ENCODE measurements at places on chromosomes 3 and 15.
A peak's percentile ranks its signal among the peaks of the same experiment; 100 is the strongest.

DNA sequence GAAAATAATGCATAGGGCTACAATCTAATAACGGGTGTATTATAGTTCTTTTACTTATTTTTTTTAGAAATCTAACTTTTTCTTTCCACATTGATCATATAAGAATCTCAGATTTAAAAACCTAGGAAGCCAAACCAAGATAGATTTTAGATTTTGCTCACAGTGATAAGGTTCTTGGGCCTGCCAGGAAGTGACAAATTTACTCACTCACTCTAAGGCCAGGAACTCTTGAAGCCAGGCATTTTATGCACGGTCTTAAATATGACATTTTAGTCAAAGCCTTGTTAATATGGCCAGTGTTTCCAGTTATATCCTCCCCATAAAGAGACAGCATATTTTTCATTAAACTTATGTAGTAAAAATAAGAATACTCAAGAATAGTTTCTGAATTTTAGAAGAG lies 271.4 kb downstream of the SQOR start:
- no peak for DNase-seq

DNA sequence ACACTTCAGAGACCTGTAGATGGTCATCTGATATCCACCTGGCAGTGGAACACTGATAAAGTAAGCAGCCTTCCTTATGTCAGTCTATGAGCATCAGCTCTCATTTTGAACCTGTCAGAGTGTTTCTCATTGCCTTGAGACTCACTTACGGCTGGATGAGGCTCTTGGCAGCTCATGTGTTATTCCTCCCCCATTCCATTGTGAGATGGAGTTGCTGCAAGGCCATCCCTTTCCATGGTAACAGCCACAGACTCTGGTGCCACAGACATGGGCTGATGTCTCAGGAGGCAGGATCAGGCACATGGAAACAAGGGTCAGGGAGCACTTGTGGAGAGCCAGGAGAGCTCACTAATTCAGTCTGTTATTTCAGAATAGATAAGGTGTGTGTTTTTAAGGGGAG lies 11.9 kb downstream of the KCNAB1 start:
- no peak for DNase-seq

GRCh38 chr3:23129817-23130216 lies 73.3 kb upstream of the UBE2E2 start:
- no peak for DNase-seq

- DNase-seq, result no peak
These were observed 1062.9 kb upstream of the CADM2 start for GRCh38 chr3:83895892-83896291.

DNA sequence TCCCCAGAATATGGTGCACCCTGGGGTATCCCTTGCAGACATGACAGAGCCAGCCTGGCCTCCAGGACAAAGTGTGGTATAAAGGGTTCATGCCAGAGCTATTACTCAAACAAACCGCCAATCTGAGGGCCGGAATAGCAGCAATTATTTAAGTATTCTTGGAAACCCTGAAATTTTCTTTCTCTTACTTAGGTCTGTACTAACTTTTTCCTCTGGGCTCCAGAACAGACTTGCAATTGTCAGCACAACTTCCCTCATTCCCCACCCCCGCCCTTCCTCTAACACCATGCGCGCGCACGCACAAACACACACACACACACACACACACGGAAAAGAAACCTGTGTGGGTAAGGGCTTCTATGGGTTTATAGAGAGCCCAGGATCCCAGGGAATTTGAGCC lies 56.3 kb downstream of the ISG20 start:
- no peak for DNase-seq

DNA sequence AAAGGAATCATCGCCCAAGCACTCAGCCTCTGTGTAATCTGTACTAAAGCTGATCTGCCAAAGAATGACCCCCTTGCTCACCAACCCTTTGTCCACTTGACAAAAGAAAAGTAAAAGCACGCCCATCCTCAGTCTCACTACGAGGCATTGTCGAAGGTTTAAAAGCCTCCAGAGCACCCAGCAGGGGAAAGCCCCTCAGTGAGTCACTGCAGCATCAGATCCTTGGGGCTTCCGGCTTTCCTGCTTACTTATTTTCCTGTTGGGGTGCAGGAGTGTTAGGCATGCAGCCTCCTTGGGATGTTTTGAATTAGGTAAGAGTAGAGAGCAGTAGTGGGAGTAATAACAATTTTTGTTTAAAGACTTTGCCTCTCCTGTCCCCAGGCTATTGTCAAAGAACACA lies 216.1 kb downstream of the MTHFS start:
- peak; percentile 42 for DNase-seq

DNA sequence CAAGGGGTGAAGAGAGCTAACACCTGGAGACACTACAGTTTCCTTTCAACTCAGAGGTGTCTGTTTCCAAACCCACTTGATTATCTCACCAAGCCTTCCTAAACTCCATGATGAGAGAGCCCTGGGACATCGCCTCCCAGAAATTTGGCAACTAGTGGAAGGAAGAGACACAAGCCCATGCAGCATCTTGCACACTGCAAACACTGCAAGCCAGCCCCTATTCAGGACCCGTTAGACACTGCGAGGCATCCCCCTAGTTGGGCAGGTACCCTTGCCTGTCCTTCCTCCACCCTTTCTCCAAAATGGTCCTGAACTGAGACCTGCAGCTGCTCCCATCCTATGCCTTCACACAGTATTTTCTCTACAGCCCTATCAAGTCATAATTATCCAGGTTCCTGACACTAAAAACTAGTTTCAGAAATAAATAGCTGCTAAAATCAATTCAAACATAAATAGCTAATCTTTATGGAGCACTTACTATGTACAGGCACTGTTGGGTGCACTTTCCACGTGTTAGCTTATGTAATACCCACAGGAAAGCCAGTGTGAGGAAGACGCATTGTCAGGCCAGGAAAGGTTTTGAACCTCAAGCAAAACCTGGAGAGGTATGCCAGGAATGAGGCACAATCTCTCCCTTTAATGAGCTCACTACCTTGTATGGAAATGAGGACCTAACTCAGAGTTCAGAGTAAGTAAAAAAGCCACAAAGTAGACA lies 2.8 kb downstream of the MAGI1 start:
- no peak for DNase-seq

DNA sequence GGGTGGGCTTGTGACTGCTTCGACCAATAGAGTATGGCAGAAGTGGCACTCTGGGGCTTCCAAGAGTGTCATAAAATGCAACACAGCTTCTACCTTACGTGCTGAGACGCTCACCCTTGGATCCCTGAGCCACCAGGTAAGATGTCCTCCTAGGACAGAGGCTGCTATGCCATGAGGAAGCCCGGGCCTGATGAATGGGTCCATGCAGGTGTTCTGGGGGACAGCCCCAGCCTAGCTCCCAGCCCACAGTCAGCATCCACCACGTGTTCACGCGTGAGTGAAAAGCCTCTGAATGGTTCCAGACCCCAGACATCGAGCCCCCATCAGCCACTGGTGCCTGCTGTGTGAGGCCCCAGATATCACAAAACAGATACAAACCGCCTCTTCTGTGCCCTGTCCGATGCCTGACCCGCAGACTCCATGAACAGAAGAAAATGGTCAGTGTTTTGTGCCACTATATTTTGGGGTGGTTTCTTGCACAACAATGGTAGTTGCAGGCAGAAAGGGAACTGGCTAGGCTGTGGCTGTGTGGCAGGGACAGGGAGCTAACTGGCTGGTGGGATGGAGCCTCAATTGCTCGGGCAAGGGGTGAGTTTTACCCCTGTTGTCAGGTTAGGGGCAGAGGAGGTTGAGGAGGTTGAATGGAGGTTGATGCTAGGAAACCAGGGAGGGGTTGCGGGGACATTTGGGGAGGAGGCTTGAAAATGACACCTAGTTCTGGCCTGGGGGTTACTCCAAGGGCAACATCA lies 92.2 kb downstream of the LINGO1 start:
- no peak for DNase-seq

DNA sequence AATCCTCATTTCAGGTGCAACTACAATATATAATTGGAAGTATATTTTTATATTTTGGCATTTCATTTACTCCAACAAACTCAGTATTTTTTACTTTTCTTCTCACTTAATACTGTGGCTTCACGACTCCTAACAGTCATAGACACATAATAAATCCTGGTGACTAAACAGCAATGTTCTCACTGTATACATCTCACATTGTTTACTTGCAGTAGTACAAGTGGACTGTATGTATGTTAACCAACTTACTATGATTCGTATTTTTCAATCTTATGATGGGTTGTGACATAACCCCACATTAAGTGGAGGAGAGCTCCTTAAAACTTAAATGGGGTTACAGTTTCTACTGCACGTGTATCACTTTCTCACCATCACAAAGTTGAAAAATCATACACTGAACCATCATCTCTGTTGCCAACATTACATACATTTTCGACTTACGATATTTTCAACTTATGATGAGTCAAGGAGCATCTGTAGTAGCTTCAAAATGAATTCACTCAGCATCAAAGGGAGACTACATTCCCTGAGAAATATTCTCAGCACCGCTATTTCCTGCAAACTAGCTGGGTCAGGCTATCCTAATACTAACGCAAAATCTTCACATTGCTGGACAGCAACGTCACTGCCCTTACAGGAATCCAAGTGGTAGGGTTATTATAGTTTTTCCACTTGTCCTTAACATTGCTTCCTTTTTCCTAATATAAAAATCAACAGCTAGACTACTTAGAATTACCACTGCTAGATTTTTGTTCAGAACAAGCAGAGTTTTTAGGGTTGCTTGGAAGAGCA lies 7.3 kb downstream of the ADAM10 start:
- DNase-seq, result peak; percentile 63

DNA sequence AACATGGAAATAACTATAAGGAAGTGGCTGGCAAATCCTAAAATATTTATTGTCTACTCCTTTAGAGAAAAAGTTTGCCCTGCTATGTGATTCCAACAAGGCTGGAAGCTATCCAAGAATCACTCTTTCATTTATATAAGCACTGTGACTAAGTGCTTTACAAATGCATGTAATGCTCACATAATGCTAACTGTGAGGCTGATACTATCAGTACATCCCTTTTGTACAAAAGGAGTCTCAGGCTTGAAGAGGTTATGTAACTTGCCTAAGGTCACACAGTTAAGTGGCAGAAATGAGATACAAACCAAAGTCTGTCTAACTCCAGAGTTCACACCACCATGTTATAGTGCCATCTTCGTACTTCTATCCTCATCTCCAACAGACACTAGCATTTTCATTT lies 17.0 kb downstream of the TOPBP1 start:
- DNase-seq, result peak; percentile 18

DNA sequence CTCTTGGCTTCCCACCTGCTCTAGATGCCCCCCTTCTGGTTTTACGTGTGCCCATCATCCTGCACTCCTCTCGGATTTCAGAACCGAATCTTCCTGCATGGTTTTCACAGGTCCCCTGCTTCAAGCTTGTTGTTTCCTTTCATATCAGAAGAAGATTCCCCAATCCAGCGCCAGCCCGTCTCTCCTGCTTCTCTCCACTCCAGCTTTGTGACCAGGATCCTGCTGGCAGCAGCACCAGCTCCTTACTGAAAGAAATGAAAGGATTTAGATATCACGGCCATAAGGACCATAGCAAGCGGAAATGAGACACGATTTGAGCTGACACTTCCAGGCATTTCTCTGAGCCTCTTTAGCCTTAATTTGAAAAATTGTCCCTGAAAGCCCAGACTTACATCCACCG lies 180.3 kb upstream of the UBE3A start:
- no peak for DNase-seq

DNA sequence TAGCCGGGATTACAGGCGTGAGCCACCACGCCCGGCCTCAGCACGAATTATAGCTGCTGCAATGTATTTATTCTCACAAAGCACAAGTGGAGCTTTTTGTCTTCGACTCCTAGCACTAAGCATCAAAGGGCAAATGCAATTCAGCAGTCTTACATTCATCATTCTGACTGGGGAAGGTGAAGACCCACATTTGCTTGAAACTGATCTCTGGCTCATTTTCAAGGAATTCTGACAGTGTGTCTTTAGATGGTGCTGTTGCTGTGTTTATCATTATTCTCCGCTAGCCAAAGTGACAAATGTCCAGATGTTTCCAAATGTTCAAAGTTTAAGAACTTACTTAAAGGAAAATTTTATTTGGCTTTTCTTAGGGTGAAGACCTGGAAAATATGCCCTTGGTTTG lies 55.9 kb downstream of the SGO1 start:
- DNase-seq, result no peak

- peak; percentile 61 for DNase-seq
These were observed 41.5 kb downstream of the DLG1 start for GRCh38 chr3:197256836-197257444.

DNA sequence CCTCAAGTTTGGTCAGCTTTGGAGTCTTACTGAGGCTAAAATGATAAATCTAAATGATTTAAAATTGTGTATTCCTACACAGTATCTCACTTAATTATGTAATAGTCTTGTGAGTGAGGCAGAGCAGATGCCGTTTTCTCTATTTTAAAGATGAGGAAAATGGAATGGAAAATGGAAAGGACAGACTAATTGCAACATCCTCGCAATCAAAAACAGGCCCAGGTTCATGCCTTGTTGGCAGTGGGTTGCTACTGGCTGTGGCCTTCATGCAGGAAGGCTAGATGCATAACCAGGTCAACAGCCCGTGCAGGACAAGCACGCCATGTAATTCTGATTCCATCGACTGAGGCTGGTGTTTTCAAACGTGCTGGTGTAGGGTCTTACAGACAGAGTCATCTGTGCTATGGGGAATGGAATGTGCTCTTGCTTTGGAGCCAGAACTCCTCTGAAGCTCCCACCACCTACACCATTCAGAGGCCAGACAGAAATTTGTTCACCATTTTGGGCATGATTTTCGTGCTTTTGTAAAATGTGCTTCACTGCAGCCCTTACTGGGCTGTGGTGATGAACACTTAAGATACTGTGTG lies 37.9 kb downstream of the MLH1 start:
- DNase-seq, result no peak

- DNase-seq, result no peak
These were observed 26.3 kb downstream of the CDCP1 start for GRCh38 chr3:45119824-45120358.

DNA sequence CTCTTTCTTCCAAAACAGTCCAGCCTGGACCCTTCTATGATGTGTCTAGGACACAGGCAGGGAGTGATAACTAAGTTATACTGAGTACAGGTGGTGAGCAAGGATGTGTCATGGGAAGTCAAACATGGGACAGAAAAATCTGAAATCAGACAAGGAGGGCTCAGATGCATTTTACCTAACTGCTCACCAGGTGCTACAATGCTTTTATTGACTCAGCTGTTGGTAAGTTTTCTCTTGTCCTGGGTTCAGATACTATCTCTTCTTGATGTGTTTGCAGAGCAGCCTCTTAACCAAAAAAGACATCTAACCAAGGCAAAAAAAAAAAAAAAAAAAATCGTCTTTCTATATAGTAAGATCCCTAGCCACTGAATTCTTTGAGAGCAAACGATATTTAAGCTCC lies 378.6 kb downstream of the VPS13C start:
- DNase-seq, result no peak

GRCh38 chr3:113286524-113286923 lies 75.2 kb downstream of the BOC start:
- DNase-seq, result no peak

GRCh38 chr3:196007744-196008335 lies 74.0 kb downstream of the TFRC start:
- no peak for DNase-seq

DNA sequence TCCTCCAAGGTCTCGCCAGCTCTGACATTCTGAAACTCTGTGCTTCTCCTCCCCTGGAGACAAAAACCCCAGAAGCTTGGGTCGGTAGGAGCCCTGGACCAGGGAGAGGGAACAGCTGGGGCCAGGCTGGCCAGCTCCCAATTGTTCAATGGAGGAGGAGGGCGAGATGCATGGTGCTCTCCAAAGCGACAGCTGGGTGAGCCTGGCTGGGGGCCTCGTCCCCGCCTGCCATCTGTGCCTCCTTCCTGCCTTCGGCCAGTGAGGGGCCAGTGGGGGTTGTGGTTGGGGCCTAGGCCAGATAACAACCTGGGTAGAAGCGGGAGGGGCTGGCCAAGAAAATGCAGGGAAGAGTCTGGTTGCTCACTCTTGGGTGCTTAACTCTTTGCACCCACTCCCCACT lies 79.4 kb downstream of the CORO2B start:
- DNase-seq, result no peak

Data from kidney capillary endothelial cell (primary cell).